Erythroblast (primary cell): ENCODE measurements at places on chromosomes 12 and 14.

DNA sequence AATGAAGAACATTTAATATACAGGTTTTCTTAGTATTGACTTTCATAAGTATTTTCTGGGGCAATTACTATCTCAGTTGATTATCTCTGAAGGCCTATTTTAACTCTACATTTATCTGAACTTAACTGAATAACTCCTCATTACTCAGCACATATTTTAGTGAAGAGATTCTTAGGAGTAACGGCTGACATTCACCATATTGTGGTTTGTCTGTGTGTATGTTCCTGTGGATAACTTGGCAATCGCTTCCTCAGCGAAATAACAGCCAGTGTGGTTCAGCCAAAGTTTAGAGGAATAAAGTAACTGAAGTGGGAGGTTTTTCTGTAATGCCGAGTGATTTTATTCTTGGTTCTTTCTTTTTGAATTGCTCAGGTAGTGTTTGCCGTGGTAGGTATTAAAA lies 168.0 kb downstream of the RAD51B start:
- peak; percentile 20 for DNase-seq

GRCh38 chr12:34390171-34390841 lies 368.0 kb downstream of the ALG10 start:
- no peak for DNase-seq

- no peak for DNase-seq
These were observed 10.0 kb downstream of the SRSF5 start for GRCh38 chr14:69776875-69777453.

DNA sequence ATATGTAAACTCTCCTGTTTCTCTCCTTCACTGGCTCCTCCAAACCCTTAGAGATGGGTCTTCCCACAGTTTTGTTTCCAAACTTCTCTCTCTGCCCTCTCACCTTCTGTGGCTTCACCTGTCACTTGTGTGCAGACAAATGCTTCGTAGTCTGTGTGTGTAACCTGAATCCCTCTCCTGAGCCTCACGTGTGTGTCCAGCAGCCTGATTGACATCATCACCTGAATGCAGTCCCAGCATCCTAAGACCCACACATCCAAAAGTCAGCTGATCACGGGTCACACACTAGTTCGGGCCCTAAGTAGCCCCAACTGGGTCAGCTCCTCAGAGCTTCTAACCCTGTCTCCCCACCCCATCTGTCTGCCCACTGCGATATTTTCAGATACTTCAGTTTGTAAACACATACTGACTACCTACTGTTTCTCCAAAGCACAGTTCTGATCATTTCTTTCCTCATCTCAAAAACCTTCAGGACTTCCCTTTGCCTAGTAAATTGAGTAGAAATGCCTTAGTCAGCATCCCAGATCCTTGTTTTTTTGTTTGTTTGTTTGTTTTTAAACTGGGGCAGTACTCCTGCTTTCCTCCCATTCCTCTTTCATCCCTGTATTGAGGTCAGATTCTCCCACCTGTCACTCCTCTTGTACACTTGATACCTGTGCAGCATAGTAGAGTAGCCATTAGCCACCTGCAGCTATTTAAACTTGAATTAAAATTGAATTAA lies 23.7 kb downstream of the FNTB start:
- no peak for DNase-seq

- no peak for DNase-seq
These were observed 1900.0 kb upstream of the SEL1L start for GRCh38 chr14:83433618-83434017.

DNA sequence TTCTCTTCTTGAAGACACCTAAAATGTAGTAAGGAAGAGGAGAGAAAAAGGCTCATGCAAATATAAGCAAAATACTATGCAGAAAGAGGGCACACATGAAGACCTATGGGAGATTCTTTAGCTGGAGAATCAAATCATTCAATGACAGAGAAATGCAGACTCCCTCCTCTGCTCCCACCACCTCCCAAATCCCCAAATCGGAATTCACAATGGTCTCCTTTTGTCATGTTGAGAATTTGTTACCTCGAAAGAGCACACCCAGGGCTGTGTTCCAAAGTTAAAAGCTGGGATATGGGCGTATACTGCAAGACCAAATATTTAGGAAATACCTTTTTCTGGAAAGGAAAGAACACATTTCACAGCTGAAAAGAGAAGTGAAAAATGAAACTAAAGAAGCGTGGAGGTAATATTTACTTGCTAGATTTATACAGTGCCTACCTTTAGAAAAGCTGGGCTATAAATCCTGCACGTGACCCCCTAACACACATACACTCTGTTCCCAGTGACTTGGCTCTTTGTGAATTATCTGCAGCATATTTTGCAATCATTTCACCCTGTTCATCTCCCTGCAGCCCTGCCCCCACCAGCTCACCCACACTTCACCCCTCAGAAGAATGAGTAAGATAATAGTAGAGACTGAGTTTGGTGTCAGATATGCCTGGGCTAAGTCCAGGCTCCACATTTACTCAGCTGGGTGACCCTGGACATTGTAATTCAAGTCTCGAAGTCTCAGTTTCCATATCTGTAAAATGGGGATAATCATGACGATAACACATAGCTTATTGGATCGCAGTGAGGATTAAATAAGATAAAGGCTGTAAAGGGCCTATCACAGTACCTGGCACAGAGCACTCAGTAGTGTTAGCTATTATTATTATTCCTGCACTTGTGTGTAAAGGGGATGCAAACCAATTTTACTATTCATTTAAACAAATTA lies 2.9 kb upstream of the CACNA1C start:
- DNase-seq, result no peak

- DNase-seq, result no peak
These were observed 1500.7 kb upstream of the FLRT2 start for GRCh38 chr14:84029246-84029645.

DNA sequence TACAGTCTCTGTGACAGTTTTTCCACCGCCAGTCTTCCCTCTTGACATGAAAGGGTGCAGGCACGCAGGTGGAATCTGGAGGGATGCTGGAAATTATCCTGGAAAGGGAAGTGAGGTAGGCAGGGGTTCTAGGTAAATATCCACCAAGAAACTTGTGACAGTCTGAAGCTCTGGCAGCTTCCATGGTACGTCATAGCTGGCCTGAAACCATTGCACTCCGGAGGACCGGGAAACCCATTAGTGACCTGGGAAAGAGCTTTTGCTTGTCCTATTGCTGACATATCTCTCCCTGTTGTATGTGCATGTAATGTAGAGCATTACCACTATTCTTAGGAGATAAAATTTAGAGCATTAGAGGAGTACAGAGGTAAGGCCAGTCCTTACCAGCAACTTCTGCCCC lies 275.9 kb downstream of the EGLN3 start:
- DNase-seq, result no peak

DNA sequence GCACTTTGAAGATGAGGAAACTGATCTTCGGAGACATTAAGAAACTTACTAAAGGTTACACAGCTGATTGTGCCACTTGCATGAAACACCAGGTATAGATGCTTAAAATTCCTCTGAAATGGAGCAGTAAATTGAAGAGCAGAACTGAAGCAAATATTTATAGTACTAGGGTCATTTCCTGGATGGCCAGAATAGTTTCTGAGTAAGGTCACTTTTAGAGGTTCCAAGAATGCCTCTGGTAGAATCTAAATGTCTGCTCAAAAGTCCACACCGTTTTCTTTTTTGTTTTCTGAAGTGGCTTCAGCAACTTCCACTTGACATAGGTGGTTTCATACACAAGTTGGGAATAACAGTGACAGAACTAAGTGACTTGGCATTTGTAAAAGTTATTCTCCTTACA lies 19.4 kb downstream of the TPH2 start:
- DNase-seq, result no peak

GRCh38 chr12:73221836-73222235 lies 949.7 kb downstream of the TRHDE start:
- DNase-seq, result no peak

- no peak for DNase-seq
These were observed 47.6 kb downstream of the RIMBP2 start for GRCh38 chr12:130668286-130669204.

GRCh38 chr14:97544571-97544970 lies 747.4 kb downstream of the VRK1 start:
- no peak for DNase-seq

DNA sequence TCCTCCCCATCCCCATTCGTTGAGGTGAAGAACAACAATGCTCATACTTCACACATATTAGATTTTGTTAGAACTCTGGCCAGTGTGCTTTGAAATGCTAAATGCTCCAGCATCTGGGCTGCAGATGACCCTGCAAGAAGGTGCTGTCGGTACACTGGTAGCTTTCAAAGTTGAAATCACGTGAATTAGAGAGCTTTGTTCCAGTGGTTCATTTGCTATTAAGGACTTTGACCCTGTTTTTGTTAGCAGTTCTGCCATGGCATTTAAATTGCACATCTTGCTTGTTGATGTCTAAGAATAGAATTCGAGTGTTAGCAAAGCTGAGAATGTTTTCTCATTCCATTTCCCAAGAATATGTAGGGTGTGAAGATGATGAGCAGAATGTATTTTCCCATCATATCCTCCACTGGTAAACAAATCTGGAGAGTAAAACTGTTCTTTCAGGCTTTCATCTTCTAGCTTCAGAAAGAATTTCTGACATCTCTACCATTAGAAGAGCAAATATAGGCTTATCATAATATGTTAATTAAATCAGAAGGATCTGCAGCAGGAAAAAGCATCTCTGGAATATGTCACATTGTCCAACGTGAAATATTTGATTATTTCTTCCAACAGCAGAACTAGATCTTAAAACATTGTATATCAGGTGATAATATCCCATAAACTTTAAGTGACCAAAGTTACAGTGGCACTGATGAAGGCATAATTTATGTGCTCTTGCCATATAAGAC lies 98.8 kb upstream of the PDE3A start:
- DNase-seq, result no peak

GRCh38 chr12:93335603-93336162 lies 42.0 kb upstream of the NUDT4 start:
- no peak for DNase-seq

GRCh38 chr14:63478010-63478409 lies 65.2 kb downstream of the PPP2R5E start:
- DNase-seq, result peak; percentile 73

GRCh38 chr12:125167658-125168057 lies 102.4 kb downstream of the AACS start:
- no peak for DNase-seq

DNA sequence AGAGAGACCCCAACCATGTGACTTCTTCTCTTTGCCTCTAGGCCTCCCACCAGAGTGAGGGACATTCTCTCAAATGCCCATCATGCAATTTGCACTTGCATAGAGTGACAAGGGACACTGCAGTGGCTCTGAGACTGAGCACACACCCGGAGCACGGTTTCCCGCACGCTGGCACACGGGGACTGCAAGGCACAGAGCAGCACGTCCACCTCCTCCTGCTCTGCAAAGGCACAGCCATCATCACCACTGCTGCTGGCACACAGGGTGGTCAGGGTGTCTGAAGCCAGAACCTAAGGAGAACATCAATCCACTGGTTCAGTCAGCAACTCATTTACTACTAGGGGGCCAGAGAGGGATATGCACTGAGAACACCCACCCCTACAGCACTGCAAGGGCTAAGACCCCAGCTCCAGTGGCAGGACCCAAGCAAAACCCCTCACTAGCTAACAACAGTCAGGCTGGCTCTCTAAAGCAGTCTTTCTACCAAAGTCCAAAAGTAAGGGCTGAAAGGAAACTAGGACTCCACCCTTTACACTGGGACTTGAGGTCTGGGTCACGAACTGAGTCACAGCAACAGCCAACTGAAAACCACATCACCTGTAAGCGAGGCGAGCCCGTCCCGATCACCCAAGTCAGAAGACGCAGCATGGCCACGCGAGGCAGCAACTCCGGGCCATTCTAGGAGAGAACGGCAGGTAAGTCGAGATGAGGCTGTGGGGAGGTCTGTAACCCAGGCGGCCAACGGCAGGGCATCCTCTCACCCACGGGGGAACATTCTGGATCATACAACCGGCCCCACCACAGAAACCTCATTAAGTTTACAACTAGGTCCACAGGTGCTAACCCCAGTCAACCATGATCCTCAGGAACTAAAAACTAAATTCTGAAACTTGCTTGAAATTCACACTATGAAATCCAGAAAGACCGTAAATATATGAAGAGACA lies 37.9 kb downstream of the GCN1 start:
- no peak for DNase-seq

- peak; percentile 67 for DNase-seq
These were observed 425.8 kb downstream of the RAD51B start for GRCh38 chr14:68245146-68246073.

GRCh38 chr12:22415342-22416309 lies 81.1 kb upstream of the ST8SIA1 start:
- DNase-seq, result no peak

GRCh38 chr12:1630133-1630826 lies 1.2 kb downstream of the WNT5B start:
- DNase-seq, result no peak

DNA sequence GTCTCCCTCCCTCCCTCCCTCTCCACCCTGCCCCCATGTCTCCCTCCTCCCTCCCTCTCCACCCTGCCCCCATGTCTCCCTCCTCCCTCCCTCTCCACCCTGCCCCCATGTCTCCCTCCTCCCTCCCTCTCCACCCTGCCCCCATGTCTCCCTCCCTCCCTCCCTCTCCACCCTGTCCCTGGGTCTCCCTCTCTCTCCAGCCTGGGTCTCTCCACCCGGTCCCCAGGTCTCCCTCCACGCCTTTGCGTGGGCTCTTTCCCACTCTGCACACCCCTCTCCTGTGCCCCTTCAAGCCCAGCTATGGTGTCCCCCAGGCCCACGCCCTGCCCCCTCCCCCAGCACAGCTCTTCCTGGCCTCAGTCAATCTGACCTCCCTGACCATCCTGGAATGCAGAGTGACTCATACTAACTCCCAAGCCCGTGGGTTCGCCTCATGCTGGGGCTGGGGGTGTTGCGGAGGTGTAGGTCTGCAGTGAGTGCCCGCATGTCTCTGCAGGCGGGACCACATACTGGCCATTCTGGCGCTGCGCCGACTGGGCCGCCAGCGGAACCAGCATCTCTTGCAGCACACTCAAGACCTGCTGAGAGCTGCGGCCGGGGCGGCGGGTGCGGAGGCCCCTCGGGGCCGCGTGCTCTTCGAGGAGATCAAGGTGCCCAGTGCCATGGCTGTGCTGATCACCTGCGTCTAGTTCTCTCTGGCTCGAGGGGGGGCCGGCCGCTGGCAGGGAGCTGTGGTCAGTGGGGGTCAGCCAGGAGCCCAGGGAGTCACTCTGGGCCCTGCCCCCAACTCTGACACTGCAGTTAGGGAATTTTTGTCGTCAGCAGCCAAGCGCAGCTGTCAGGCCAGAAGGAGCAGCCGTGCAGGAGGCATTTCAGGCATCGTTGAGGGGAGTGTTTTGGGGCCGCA lies 13.5 kb upstream of the TNFAIP2 start:
- DNase-seq, result no peak

DNA sequence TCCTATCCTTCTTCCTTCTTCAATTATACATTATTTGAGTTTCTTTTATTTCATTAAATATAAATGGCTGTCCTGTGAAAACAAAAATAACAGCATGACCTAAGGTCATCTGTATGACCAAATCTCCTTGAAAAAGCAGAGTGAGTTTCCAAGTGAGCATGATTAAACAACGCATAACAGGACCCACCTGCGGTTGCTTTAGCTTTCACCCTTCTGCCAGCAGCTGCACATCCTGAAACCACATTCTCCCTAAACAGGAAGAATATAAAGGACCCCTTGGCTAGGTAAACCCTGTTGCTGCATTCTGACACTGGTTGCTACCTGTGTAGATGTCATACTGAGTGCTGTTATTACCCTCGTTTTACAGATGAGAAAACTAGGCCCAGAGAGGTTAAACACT lies 42.8 kb upstream of the CPM start:
- DNase-seq, result no peak

- peak; percentile 19 for DNase-seq
These were observed 54.4 kb upstream of the RFLNA start for GRCh38 chr12:124240493-124240892.

- no peak for DNase-seq
These were observed 10.8 kb downstream of the BMAL2 start for GRCh38 chr12:27343255-27344000.

GRCh38 chr12:114547636-114548035 lies 136.3 kb downstream of the TBX3 start:
- DNase-seq, result no peak
